G401 (cell line): ENCODE measurements at places on chromosomes 7 and 10.

DNA sequence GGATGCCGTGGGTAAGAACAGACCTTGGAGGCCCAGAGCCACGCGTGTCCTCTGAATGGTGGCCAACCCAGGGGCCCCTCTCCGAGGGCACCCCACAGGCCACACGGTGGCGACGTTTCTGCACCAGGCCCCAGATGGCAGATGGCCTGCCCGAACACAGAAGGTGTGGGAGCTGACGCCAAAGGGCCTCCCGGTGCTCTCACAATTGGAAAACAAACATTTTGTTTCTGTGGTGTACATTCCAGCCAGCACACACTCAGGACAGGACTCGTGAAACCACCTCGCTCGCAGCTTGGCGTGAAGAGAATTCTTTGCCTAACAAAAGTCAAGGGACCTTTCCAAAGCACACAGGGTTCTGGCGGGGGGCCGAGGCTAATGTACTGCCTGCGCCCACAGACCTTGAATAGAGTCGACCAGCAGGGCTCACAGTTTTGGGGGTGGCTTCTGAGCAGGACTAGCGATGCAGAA, 112.1 kb downstream of the FAM53B start:
- DNase-seq: peak; percentile 91

GRCh38 chr7:4787541-4787940, 12.1 kb downstream of the AP5Z1 start:
- no peak for DNase-seq

- no peak for DNase-seq
These were observed 22.3 kb downstream of the AMZ1 start for GRCh38 chr7:2710286-2710655.

DNA sequence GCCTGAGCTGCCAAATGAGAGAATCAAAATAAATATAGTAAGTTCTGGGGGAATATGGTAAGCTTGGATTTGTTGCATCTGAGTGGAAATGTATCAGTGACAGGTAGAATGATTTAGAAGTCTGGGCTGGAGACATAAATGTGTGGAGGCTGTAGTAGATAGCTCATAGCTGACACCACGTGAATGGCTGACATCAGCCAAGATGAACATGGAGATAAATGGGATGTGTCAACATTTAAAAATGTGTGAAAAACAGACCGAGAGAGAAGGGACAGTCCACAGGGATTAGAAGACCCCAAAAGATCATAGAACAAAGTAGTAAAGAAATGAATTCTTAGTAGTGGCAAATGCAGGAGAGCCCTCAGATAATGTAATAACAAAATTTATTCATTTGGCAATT, 40.9 kb downstream of the NAMPT start:
- DNase-seq: no peak

GRCh38 chr10:76091926-76092325, 660.5 kb downstream of the LRMDA start:
- DNase-seq: no peak
